Ovary (tissue), 10 donors: ENCODE measurements at places on chromosomes 1 and 21. TPM values are rescaled to one million over a fixed set of nuclear protein-coding genes. Genes with fewer than 3 reads are reported as not detected.

ELAPOR1 gene
- 0.40 TPM for total RNA-seq

S100A7A gene
- total RNA-seq, result not detected

LAPTM5 gene
- total RNA-seq, result 16.8 TPM

ST6GALNAC3 gene
- total RNA-seq, result 6.7 TPM

SHISA4 gene
- 26.6 TPM for total RNA-seq

DNA sequence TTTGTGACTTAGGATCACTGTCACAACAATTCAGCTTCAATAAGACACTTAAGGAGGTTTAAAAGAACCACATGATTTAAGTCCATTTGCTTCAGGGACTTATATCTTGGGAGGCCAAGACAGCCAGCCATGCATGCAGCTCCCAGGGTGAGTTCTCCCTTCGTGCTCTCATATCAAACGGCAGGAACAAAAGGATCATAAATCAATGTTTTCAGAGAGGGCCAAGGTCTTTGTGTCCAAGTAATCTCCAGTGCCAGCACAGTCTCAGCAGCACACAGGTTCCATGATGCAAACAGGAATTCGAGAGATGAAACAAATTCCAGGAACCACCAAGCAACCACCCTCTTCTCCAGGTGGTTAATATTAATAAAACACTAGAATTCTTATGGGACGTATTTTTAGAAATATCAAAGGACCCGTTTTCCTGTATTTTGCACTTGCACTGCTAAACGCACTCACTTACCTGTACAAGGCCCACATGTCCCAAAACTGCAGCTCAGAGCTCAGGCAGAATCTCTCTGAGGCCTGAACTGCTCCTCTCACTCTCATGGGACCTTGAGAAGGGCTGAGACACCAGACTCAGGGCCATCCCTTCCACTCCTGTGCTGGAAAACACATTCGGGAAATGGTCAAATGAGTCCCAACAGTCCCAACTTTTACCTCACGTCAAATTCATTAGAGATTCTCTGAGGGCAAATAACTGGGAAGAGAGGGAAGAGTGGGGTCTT is 100.0 kb upstream of the RAB4A start:
- no peaks in the 10 kb centered on the region for H3K36me3 ChIP-seq
- H3K4me1 ChIP-seq, result peaks cover 4% of the 10 kb centered on the region
- no peak for DNase-seq
- H3K4me3 ChIP-seq, result no peak overlapping the region
- no peaks in the 10 kb centered on the region for H3K27me3 ChIP-seq

- H3K4me3 ChIP-seq, result no peak overlapping the region
- H3K4me1 ChIP-seq, result peaks cover 11% of the 10 kb centered on the region
- DNase-seq, result peak; percentile 33
- peak overlapping the region; percentile 71 for H3K27ac ChIP-seq
- no peaks in the 10 kb centered on the region for H3K36me3 ChIP-seq
- H3K27me3 ChIP-seq, result no peaks in the 10 kb centered on the region
These were observed 65.8 kb downstream of the SIK1 start for GRCh38 chr21:43361127-43361492.

DNA sequence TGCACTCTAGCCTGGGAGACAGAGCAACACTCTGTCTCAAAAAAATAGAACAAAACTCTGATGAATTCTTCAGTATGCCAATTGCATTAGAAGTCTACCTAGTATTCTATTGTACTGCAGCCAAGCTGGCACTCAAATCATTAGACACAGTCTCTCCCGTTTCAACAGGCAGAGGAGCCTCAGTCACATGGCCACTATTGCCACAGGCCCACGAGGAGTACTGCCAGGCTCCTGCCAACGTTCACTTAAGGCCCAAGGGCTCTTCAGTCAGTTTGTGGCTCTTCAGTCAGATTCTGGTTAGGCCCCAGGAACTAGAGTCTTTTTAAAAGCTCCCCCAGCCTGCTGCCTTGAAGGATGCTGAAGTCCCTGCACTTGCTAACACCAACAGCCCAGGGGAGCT is 73.4 kb downstream of the SH3BGR start:
- peaks cover 2% of the 10 kb centered on the region for H3K4me1 ChIP-seq
- H3K27me3 ChIP-seq, result no peaks in the 10 kb centered on the region
- H3K4me3 ChIP-seq, result no peak overlapping the region
- no peaks in the 10 kb centered on the region for H3K36me3 ChIP-seq

DNA sequence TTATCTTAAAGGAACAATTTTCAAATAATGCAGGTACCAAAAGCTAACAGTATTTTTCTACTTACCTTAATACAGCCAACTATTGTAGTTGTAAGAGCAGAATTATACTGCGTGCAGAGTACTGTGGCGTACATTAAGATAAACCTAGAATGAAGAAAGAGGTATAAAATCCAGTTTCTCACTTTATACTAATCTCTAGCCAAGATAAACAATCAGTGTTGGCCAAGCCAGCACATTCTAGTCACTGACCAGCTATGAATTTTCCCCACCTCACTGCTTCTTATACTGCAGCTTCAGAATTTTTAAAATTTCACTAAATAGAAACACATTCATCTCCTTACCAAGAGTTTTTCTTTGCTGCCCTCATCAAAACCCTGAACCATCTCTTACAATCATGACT is 33.6 kb downstream of the SLC35D1 start:
- H3K4me3 ChIP-seq, result no peak overlapping the region
- H3K36me3 ChIP-seq, result no peaks in the 10 kb centered on the region
- DNase-seq, result no peak
- H3K27ac ChIP-seq, result no peak overlapping the region
- H3K4me1 ChIP-seq, result peaks cover 1% of the 10 kb centered on the region
